ENCODE measurements at places on chromosomes 11 and 22. TPM values are rescaled to one million over a fixed set of nuclear protein-coding genes. Genes with fewer than 3 reads are reported as not detected.

DNA sequence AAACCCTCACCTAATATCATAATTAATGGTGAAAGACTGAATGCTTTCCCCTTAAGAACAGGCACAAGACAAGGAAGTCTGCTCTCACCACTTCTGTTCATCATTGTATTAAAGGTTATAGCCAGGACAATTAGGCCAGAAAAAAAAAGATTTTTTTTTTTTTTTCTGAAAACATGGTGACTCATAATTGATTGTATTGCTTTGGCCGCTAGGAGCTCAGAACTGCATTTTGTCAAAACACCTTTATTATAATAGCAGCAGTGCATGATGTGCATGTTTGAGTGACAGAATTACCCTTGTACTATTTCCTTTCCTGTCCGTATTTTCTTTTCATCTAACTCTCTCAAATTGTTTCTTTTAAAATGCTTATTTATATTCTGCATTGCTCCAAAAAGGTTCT, 98.1 kb downstream of the RNF169 start:
- DNase-seq = no peak

- no peak for DNase-seq
Measured at GRCh38 chr11:57440744-57441414, 14.0 kb upstream of the SLC43A3 start.

- no peak for DNase-seq
Measured at GRCh38 chr11:64285885-64286800, 495 bp downstream of the GPR137 start.

GRCh38 chr11:41435531-41435930, 23.9 kb downstream of the LRRC4C start:
- no peak for DNase-seq

- no peak for DNase-seq
Measured at GRCh38 chr11:22263613-22264012, 70.7 kb downstream of the ANO5 start.

GRCh38 chr11:108934289-108934688, 269.4 kb downstream of the DDX10 start:
- DNase-seq = no peak

- peak; percentile 76 for DNase-seq
Measured at GRCh38 chr22:30426388-30427353, 1.1 kb downstream of the MTFP1 start.

DNA sequence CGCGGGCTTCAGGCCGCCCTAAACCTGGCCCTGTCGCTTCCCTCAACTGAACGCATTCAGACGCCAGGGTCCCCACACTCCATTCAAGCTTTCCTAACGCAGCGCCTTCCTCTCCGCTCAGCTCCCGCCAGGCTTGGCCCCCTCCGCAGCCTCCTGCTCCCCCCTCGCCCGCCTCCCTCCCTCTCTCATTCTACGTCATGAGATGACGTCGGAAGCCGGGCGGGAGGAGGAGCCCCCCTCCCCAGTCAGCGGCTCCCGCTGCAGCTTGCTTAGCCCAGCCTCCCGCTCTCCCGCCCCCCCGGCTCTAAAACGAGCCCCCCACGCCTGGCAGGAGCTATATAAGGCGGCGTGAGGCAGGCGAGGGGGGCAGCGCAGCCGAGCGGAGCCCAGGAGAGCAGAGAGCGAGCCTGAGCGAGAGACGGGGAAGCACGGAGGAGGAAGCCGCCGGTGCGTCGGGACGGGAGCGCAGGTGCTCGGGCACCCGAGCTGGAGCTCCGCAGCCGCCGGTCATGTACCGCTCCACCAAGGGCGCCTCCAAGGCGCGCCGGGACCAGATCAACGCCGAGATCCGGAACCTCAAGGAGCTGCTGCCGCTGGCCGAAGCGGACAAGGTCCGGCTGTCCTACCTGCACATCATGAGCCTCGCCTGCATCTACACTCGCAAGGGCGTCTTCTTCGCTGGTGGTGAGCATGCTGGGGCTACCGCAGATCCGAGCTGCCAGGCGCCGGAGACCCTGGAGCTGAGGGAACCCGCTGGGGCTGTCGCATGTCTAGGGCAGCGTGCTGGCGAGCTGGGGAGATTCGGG, at the start of gene NPAS4:
Gene NPAS4 (plus strand): TSS at position 365 of the 806 bp plus-strand sequence. CDS start 145 bp downstream, at position 510.
- DNase-seq = no peak

GRCh38 chr11:71164186-71164585, 88.2 kb downstream of the SHANK2 start:
- no peak for DNase-seq

NXPE2 gene
- polyA plus RNA-seq = not detected

UBE2L6 gene
- polyA plus RNA-seq = 14.1 TPM

TTLL12 gene
- polyA plus RNA-seq = 16.7 TPM
